ENCODE measurements at places on chromosomes 5 and 9.

DNA sequence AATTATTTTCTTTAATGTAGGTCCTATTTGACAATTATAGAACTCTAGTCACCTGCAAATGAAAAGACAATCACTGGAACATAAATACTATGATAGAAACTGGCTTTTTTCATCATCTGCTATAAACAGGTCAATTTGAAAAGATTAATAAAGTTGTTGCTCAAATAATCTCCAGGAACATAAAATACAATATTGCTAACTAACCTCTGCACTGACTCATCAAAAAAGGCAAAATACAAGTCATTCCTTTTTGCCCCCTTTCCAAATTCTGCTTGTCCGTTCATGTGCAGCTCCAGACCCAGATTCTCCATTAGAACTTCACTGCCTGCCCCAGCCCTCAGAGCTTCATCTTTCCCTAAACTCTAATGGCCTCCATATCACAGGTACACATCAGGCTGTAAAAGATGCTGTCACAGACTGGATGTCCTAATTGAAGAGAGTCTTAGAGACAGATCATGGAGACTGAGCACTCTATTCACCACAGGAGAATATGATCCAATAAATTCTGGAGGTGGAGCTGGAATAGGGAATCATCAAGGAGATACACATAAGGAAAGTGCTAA lies 1.6 kb downstream of the DCTN4 start:
- no peak for DNase-seq

GRCh38 chr9:24712206-24712605 lies 166.5 kb upstream of the IZUMO3 start:
- no peak for DNase-seq

- no peak for DNase-seq
Observed at GRCh38 chr9:99971410-99971809, 65.0 kb downstream of the STX17 start.

DNA sequence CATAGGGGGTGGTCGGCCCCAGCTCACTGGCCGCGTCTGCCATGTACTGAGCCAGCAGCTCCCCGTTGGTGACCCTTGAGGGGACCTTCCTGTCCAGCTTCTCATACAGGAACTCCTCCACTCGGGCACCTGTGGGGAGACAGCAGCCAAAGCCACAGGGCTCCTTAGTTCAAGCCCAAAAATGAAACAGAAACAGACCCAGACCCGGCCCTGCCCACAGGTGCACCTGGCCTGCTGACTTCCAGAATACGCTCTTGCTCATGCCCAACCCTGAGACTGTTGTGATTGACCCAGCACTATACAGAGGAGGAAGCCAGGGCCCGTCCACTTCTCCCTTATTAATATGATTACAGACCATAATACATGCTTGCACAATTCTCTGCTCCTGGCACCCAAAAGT lies 7.0 kb downstream of the SH3GLB2 start:
- no peak for DNase-seq

DNA sequence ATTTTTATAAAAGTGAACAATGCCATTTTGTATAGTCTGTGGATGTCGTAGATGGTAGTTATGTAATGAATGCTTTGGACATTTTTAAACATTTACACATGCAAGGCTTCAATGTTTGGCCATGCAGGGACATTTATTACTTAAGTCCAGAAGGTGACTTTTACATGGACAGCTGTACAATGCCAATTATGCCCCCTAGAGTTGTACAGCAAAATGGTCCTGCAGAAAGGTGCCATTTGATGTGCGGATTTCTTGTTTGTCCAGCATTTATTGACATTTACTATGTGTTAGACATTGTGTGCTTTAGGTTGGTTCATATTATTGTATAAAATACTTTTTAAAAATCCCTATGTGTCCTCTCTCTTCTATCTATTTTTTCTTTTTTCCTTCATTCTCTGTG lies 22.5 kb upstream of the COMMD10 start:
- DNase-seq: no peak

GRCh38 chr9:68513385-68513784 lies 27.3 kb downstream of the TMEM252 start:
- DNase-seq: no peak

GRCh38 chr5:33737284-33737683 lies 154.5 kb downstream of the ADAMTS12 start:
- no peak for DNase-seq

- DNase-seq: no peak
Observed at GRCh38 chr5:89842531-89842930, 567.0 kb downstream of the CETN3 start.

DNA sequence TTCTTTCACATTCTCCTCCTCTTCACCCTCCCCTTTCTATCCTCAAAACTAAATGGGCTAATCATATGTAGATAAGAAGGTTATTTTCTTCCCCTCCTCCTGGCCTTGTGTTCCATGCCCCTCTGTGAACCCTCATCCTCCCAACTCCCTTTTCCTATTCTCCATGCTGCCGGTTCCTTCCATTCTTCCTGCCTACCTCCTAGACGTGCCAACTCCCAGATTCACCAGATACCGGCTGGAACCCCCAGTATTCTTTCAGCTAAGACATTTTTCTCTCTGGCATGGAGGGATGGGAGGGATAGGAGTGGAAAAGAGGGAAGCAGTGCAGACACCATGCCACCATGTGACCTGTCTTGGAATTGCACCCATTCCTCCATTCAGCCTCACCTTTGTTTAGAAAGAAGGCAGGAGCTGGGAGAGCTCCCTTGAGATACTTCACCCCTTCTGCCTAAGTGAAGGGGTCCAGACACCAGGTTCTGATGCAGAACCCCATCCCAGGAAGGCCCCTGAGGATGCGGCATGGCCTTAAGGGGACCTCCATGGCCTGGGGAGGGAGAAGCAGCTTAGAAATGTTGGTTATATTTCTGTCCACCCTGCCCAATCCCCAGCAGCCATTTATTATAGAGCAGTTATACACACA lies 4.8 kb downstream of the DNAJB5 start:
- DNase-seq: no peak
